ENCODE measurements at places on chromosomes 2 and 18.

DNA sequence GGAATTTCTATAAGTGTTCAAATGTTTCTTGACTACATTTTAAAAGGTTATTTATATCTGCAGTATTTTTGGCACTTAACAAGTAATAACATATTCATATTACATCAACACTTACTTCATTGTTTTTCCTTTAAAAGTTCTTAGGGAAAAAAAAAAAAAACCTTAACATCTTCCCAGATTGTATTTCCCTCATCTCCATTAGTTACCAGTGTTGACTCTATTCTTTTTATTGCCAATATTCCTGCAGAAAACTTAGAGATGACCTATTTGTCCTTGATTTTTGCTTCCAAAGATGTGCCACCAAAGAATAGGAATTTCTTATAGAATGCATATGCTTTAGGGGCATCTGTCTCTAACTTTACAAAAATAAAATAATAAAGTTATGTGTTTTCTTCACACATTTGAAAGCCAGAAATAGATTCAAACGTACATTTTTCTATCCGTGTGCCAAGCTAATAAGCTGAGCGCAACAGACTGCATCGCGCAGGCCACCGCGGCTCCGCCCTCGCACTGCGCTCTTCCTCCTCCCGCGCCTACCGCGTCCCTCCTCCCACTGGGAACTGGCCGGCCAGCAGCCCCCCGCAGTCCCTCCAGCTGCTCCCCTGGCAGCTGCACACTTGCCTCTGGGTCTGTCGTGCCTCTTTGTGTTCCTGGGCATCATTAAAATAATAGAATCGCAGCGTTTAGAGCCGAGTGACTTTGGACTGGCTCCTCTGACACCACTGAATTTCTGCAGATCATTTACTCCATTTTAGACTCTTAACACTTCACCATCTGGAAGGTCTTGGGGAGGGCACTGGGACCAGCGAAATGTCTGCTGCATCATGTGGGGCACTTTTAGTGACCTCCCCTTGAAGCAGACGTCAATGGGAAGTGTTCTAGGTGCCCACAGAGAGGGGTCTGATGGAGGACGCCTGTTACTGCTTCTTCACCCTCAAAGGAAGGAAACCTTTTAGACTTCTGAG lies 21.2 kb upstream of the NAB1 start:
- DNase-seq: no peak

DNA sequence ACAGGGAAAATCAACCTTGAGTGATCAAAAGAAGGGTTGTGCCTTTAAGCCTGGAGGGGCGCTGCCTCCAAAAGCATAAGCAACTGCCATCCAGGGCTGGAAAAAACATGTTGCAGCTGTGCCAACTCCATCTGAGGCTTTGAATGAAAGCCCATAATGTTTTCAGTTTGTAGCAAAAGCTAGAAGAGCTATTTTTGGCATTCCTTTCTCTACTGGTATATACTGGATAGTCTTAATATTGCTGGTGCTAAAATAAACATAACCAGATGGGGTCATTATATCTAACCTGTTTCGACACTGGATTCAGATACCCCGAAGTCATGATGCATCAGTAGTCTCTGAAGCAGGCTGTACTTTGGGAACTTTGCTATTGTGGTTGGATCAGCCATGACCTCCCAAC lies 25.1 kb downstream of the ANXA4 start:
- no peak for DNase-seq

DNA sequence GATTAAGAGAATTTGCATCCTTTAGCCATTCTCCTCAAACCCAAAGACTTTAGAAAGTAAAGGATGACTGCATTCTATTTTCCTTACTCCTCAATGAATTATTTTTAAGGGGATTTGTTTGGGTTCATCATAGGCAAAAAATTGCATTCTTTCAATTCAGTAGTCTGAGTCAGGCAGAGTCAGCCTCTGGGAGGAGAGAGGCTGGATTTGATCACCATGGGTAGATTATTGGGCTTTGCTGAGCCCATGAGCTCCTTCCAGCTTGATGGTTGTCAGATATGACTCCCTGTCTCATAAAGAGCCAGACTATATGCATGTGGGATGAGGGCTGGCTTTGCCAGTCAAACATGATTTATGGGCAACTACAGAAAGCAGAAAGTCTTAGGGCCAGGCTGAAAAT lies 101.2 kb downstream of the KCNS3 start:
- DNase-seq: no peak

DNA sequence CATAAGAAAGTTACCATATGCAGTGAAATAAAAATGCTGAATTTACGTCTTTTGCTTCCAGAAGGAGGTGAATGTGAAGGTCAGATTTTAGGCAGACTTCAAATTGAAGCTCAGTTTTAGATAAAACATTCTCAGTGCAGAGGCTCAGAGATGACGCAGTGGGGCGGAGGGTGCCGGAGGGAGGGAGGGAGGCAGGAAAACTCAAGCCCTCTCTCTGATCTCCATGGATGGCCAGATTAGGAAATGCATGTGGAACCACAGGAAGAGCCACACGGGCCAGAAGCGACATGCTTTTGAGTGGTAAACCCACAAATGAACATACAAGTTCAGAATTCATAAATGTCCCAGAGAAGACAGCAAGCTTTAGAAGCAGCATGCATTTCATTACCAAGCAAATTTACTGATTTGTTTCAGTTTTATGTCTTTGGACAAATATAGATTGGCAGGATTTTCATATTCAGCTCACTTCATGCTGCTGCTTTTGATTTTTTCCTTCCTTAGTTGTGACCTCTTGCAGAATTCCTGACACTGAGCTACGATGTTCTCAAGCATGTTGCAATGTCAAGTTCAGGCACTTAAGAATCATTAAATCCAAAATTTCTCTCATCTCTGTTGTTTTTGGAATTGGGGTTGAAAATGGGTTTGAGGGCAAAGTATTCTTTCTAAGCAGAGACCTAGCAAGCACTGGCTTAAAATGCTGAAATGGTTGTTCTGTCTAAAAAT lies 29.7 kb upstream of the APCDD1 start:
- DNase-seq: no peak

DNA sequence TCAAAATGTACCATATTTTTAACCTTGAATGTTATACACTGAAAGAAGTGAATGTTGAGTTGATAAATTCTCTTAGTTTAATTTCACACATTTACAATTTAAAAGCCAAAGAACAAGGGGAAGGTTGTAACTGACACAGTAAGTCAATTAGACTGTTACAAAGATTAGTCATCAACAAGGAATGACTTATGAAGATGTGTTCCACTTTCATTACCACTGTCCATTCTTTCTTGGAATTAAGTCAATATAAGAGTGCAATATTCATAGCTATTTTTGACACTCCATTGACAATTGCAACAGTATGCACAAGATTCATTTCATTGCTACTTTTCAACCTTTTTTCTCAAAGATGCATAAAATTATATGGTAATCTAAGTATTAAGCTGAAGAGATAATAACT lies 291.3 kb downstream of the RIT2 start:
- no peak for DNase-seq

- peak; percentile 25 for DNase-seq
Measured at GRCh38 chr2:218290316-218291261, 1.7 kb downstream of the TMBIM1 start.

GRCh38 chr2:240256704-240257637 lies 116.5 kb upstream of the OTOS start:
- no peak for DNase-seq

DNA sequence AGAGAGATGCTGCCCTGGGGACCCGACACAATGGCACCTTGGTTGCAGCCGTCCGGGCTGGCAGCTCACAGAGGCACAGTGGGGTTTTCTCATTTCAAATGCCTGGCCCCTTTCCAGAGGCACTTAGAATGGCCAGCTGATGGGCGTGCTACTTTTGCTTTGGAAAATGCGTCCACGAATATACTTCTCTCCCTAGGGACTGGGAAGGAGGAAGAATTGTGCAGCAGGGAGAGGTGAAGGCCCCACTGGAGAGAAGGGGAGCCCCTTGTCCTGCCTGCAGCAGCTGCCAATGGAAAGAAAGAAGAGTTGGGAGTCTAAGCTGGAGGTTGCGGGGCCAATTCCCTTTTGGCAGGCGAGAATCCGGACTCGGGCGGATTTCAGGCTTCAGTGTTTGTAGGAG lies 1.1 kb upstream of the MAL start:
- DNase-seq: no peak
